ENCODE measurements at places on chromosomes 7 and 10.

DNA sequence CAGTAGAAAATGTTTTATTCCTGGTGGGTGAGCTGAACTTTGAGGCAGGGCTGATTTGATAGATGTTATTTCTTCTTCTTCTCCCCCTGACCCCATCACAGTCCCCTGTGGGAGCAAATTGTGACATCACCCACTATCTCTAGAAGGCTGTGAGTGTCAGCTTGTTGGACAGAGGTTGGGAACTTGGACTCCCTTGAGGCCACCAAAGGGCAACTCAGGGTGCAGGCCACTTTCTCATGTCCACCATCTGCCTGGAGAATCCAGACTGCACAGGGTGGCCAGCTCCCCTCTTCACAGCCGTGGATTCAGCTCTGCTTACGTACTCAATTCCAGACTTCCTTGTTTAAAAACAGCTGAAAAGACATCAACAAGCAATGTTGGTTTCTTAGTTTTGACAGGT, 103.0 kb downstream of the LRRC18 start:
- no peak for DNase-seq

GRCh38 chr10:124037784-124038183, 55.6 kb downstream of the CHST15 start:
- DNase-seq, result no peak

- no peak for DNase-seq
These were observed 41.8 kb downstream of the STK32C start for GRCh38 chr10:132265890-132266496.

- no peak for DNase-seq
These were observed 33.9 kb downstream of the MYL10 start for GRCh38 chr7:101595246-101595645.

- no peak for DNase-seq
These were observed 36.4 kb downstream of the ADAP1 start for GRCh38 chr7:918118-918425.

GRCh38 chr10:32893434-32893833, 64.6 kb downstream of the ITGB1 start:
- DNase-seq, result no peak

- no peak for DNase-seq
These were observed 12.6 kb downstream of the FAM53B start for GRCh38 chr10:124731551-124731950.

DNA sequence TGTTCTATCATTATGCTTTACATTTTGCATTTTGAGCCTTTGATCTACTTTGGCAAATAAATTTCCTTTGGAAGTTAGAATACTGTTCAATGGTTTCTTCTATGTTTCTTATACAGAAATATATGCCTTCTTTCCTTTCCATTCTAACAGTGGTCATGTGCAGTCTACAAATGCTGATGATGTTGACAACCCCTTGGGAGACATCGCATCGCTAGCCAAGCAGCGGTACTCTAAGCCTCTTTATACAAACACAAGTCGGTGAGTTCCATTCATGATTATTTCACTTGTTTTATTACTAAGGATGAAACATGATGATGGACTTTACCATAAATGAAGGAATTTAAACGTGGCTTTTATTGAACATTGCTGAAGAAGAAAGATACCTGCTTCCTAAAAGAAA, 48.1 kb upstream of the ZPBP start:
- DNase-seq, result no peak

DNA sequence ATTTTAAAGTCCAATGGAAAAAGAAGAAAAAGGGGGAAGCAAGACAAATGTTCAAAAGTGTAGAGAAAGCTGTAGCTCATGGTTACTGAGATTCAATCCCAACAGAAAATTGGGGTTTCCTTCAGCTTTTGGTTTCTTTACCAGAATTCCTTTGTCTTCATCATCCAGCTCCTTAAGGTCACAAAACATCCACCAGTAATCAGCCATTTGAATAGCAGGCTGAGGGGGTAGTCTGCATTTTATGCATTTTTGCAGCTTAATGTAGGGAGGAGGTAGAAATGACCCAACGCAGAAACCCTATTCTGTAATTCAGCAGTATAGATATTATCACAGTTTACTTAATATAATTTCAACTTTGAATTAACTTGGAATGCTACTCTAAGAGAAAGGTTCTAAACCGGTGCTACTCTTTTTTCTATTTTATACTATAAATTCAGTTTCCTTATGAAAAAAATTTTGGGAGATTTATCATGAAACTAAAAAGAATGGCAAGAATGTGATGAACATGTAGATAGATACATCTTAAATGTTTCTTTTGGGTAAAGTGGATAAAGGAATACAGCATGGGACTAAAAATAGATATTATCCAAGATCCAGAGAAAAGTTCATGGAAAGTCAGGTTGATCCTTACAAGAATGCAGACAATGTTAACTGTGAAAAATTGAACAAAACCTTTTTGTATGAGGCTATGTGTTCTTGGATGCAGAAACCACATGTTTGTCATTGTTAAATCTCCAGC, 596.9 kb downstream of the PHTF2 start:
- DNase-seq, result no peak

- no peak for DNase-seq
These were observed 287.5 kb downstream of the GLRX3 start for GRCh38 chr10:130423455-130424305.

- DNase-seq, result no peak
These were observed 126.2 kb upstream of the KCTD7 start for GRCh38 chr7:66502230-66503035.

GRCh38 chr7:73988197-73988596, 39.8 kb upstream of the ELN start:
- DNase-seq, result no peak

GRCh38 chr7:33066771-33067170, 4.2 kb upstream of the NT5C3A start:
- no peak for DNase-seq

- no peak for DNase-seq
These were observed 129.4 kb upstream of the SHH start for GRCh38 chr7:155941688-155942087.

DNA sequence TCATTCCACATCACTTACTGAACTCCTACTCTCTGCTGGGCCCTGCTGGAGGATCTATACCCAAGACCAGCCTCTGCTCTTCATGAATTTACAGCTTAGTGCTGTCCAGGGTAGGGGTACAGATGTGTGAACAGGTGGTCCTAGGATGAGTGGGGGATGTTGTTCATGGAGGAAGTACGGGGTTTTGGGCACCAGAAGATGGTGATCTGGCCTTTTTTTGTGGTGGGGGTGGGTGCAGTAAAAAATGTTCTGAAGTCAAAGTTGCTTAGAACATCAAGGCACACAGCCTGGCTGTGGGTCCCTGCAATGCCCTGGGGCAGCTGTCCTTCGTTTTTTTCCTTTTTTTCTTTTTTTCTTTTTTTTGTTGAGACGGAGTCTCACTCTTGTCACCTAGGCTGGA, 34.2 kb upstream of the GNA12 start:
- DNase-seq, result no peak

DNA sequence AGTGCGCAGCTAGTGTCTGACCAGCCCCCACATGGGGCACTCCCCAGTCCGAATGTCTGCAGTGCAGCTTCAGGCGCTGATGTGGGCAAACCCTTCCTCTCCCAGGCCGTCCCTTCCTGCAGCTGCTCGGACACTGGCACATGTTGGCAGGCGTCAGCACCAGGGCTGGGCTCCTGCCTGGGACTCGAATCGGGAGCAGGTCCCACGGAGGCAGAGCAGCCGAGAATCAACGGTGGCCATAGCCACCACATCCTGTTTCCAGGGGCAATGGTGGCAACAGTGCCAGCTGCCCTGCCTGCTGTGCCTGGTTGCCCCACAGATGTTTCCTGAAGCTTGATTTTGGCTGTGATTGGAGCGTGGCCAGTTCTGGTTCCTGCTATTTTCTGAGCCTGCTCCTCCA, 65.8 kb downstream of the MGMT start:
- no peak for DNase-seq

GRCh38 chr10:71090330-71090729, 122.0 kb upstream of the UNC5B start:
- DNase-seq, result no peak

- no peak for DNase-seq
These were observed 99.7 kb upstream of the DDC start for GRCh38 chr7:50664937-50665336.

- no peak for DNase-seq
These were observed 50.3 kb upstream of the CFAP46 start for GRCh38 chr10:132992433-132993215.

GRCh38 chr10:30438021-30438850, 4.3 kb downstream of the MAP3K8 start:
- DNase-seq, result no peak

GRCh38 chr10:114631090-114631665, 26.9 kb downstream of the ABLIM1 start:
- no peak for DNase-seq

DNA sequence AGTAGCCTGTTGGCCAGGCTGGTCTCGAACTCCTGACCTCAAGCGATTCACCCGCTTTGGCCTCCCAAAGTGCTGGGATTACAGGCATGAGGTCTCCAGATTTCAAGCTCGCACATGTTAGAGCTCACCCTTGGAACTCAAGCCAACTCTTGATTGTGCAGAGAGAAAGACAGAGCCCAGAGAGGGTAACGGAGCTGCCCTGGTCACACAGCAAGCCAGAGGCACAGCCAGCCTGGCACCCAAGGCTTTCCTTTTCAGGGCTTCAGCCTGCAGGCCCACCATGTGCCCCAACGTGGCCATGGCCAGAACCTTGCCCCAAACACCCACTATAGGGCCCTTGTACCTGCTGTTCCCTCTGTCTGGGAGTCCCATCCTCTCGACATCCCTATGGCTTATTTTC, 49.1 kb upstream of the CUX1 start:
- DNase-seq, result no peak

All from activated CD4-positive, alpha-beta T cell treated with anti-CD3 and anti-CD28 coated beads for 48 hours (primary cell).